ENCODE measurements at places on chromosomes 2 and 18. TPM values are rescaled to one million over a fixed set of nuclear protein-coding genes. Genes with fewer than 3 reads are reported as not detected.

CFAP221 gene
- 0.22 TPM for total RNA-seq

BMP10 gene
- total RNA-seq = not detected

CFAP65 gene
- total RNA-seq = 0.22 TPM

FHOD3 gene
- 2.6 TPM for total RNA-seq

IHH gene
- total RNA-seq = 0.50 TPM

IL1R2 gene
- total RNA-seq = 1.0 TPM

ACOXL gene
- not detected for total RNA-seq

GPR35 gene
- 0.83 TPM for total RNA-seq

ACVR1C gene
- total RNA-seq = 0.01 TPM

SCG2 gene
- 1.4 TPM for total RNA-seq

HOXD13 gene
- 0.19 TPM for total RNA-seq

NAT8 gene
- not detected for total RNA-seq

CAPN13 gene
- total RNA-seq = 0.15 TPM

FZD7 gene
- 5.5 TPM for total RNA-seq

TSPYL6 gene
- not detected for total RNA-seq

PHLPP1 gene
- 8.6 TPM for total RNA-seq

HMSD gene
- total RNA-seq = 0.03 TPM

SIX3 gene
- 3.3 TPM for total RNA-seq

ALK gene
- total RNA-seq = not detected

MAP3K19 gene
- not detected for total RNA-seq

ZNF407 gene
- total RNA-seq = 2.9 TPM

GCKR gene
- 0.13 TPM for total RNA-seq

MTIF2 gene
- 45.1 TPM for total RNA-seq

NTSR2 gene
- not detected for total RNA-seq

TEKT4 gene
- total RNA-seq = not detected

GPAT2 gene
- not detected for total RNA-seq

SKOR2 gene
- not detected for total RNA-seq

RIT2 gene
- total RNA-seq = not detected

UGT1A8 gene
- total RNA-seq = 0.06 TPM

HOXD9 gene
- total RNA-seq = 0.82 TPM

TUBA3E gene
- 6.3 TPM for total RNA-seq

LYPD1 gene
- 16.2 TPM for total RNA-seq

COL3A1 gene
- total RNA-seq = 0.21 TPM

NRP2 gene
- 133 TPM for total RNA-seq

Measured in A549 treated with dexamethasone at 1 μM for 4 hours (cell line).